ENCODE measurements at places on chromosomes 7 and 10. TPM values are rescaled to one million over a fixed set of nuclear protein-coding genes. Genes with fewer than 3 reads are reported as not detected.

CCDC172 gene
- total RNA-seq = not detected

GJC3 gene
- not detected for total RNA-seq

ACHE gene
- not detected for total RNA-seq

RTKN2 gene
- 3.8 TPM for total RNA-seq

GRCh38 chr10:36171556-36171952, 529.5 kb upstream of the FZD8 start:
- no peak for DNase-seq

DNA sequence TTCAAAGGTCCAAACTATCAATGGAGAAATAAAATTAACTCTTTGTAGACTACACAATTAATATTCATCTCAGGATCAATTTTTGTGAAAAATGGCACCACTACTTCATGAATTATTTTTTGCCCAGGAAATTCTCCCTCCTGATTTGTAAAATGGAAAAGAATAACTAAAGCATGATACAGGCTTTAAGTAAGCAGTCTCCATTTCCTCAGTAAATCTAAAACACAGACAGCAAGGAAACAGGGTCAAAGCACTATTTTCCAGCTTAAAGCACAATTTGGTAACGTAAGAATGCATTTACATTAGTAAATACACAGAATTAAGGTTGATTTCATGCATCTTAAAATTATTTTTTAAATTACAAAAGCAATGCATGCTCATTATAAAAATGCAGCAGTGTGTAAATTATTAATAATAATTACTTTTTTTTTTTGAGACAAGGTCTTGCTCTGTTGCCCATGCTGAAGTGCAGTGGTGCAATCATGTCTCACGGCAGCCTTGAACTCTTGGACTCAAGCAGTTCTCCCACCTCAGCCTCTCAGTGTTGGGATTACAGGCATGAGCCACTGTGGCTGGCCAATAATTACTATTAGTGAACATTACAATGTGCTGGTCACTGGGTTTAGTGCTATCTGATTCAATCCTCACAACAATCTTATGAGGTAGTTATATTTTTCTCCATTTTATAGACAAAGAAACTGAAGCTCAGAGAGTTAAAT, 26.1 kb upstream of the VCL start:
- DNase-seq = no peak

GRCh38 chr7:133978502-133979295, 148.4 kb upstream of the LRGUK start:
- no peak for DNase-seq

- no peak for DNase-seq
Measured at GRCh38 chr7:130367836-130368746, 12.2 kb upstream of the CPA1 start.

- no peak for DNase-seq
Measured at GRCh38 chr10:26540601-26541000, 102.5 kb downstream of the APBB1IP start.

DNA sequence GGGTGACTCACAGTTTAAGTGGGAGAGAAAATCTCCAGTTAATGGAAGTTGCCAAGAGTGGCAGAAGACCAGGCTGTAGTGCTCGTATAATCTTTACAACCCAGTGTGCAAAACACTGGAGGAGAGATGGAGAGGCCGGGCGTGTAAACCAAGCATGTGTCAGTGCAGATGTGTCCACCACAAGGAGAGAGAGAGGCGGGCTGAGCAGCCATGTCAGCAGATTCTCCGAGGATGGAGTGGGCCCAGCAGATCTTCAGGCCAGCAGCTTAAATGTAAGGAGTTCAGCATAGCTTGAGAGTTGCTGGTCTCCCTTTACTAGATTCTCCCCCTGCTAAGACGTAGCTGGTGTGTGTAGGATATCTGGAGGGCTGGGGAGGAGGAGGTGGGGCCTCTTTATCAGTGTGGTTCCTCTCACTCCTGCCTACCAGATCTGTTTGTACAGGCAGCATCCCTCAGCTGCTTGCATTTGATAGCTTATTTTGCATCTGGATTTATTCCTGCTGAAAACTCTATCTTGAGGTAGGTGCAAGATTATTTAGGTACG, 13.7 kb downstream of the BPGM start:
- DNase-seq = no peak
